Activated CD8-positive, alpha-beta T cell treated with anti-CD3 and anti-CD28 coated beads for 36 hours (primary cell): ENCODE measurements at places on chromosomes 2 and 18. TPM values are rescaled to one million over a fixed set of nuclear protein-coding genes. Genes with fewer than 3 reads are reported as not detected.

DNA sequence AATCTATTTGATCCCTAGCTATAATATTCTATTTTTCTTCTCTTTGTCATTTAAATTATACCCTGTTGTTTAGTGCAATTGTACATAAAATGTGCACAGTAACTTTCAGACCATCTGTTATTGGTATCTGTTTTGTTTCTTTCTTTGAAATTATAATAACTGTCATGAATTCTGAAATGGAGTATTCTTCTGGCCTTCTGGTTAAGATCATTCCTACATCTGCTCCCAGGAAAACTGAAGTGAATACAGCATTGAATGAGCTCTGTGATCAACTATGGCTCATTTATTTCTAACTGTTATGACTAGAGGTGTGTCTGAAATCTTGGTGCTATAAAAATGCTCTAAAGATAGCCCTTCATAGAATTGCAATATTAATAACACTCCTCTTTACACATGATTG lies 788.4 kb upstream of the TMEFF2 start:
- no peaks in the 10 kb centered on the region for H3K36me3 ChIP-seq
- no peak overlapping the region for H3K27ac ChIP-seq
- no peak overlapping the region for H3K4me3 ChIP-seq
- DNase-seq: no peak

DNA sequence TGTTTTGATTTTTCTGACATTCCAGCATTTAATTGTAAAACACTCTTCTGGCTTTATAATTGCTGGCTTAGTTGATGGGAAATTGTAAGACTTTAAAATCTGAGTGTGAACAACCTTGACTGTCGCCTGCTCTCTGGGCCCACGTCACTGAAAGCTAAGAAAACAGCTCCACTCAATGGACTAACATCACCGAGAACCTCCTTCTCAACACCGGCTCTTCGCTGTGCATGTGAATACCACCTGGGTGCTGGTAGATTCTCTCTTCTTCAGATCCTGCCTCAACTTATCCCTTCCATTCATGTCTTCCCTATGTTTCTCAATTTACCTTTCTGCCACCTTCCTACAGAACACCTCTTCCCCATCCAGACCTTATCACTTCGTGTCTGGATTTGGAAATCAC lies 523.1 kb upstream of the ID2 start:
- H3K27ac ChIP-seq: no peak overlapping the region
- no peak for DNase-seq
- no peak overlapping the region for H3K4me3 ChIP-seq
- no peaks in the 10 kb centered on the region for H3K27me3 ChIP-seq

DNA sequence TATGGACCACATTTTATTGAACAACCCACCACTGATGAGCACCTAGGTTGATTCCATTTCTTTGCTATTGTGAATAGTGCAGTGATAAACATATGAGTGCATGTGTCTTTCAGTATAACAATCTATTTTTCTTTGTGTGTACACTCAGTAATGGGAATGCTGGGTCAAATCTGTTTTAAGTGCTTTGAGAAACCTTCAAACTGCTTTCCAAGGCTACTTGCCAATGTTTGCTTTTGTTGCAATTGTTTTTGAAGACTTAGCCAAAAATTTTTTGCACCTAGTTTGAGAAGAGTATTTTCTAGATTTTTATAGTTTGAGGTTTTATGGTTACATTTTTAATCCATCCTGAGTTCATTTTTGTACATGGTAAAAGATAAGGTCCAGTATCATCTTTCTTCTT lies 587.4 kb upstream of the SETBP1 start:
- H3K36me3 ChIP-seq: no peaks in the 10 kb centered on the region
- H3K27me3 ChIP-seq: no peaks in the 10 kb centered on the region
- no peak overlapping the region for H3K27ac ChIP-seq
- H3K4me1 ChIP-seq: peaks cover 5% of the 10 kb centered on the region
- no peak for DNase-seq
- no peak overlapping the region for H3K4me3 ChIP-seq

- no peaks in the 10 kb centered on the region for H3K27me3 ChIP-seq
- H3K4me3 ChIP-seq: no peak overlapping the region
- H3K36me3 ChIP-seq: peaks cover 6% of the 10 kb centered on the region
- peaks cover 25% of the 10 kb centered on the region for H3K4me1 ChIP-seq
These were observed 16.9 kb downstream of the TGIF1 start for GRCh38 chr18:3466872-3467271.

DNA sequence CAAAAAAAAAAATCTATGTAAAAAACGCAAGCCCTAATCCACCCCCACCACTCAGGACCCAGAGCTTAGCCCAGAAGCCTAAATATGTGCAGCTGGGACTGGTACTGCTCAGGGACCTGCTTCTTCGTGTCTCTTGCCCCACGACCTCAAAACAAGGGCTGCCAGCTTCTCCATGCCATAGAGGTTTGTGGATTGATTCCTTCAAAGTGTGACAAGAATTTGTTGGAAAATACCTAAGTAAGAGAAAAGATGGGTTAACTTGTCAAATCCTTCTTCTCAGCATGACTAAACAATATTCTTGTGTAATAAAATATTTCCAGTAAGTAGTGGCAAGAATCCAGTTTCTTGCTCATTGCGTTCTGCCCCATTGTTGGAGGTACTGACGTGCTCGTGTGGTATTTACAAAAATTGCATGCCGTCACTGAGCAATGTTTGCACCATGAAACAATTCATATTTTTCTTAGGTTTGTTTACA lies 825 bp upstream of the SCYGR1 start:
- DNase-seq: no peak
- peaks cover 6% of the 10 kb centered on the region for H3K4me1 ChIP-seq
- no peaks in the 10 kb centered on the region for H3K36me3 ChIP-seq
- H3K4me3 ChIP-seq: no peak overlapping the region
- H3K27me3 ChIP-seq: no peaks in the 10 kb centered on the region
- H3K27ac ChIP-seq: no peak overlapping the region

DNA sequence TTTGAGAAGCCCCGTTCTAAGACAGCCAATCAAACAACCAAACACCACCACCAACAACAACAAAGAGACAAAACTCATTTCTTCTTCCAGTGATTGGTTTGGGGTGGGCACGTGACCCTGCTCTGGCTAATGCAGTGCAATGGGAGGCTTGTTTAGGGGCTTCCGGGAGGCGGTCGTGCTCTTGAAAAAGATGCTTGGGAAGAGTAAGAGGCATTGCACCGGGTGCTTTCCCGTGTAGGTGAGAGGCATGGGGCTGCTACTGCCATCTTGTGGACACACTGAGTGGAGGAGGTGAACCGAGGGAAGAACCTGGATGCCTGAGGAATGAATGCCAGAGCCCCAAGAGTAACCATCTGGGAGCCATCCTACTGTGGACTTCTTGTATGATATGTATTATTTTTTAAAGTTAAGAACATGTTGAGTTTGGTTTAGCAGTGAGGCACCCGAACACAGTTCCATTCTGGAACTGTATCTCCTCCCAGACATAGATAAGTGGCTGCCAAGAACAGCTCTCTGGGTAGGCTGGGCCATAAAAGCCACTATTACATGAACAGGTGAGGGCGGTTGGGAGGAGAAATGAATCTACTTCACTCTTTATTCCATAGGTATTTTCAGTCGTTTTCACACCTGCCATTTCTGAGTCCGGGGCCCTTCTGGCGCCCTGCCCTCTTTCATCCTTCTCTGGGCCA lies 19.1 kb upstream of the ARHGAP25 start:
- H3K36me3 ChIP-seq: no peaks in the 10 kb centered on the region
- peaks cover 2% of the 10 kb centered on the region for H3K27me3 ChIP-seq
- no peak overlapping the region for H3K4me3 ChIP-seq
- peak; percentile 66 for DNase-seq
- peak overlapping the region; percentile 76 for H3K27ac ChIP-seq

- no peaks in the 10 kb centered on the region for H3K27me3 ChIP-seq
- H3K4me1 ChIP-seq: no peaks in the 10 kb centered on the region
- H3K36me3 ChIP-seq: no peaks in the 10 kb centered on the region
- no peak for DNase-seq
- H3K27ac ChIP-seq: no peak overlapping the region
- H3K4me3 ChIP-seq: no peak overlapping the region
These were observed 141.8 kb upstream of the MYT1L start for GRCh38 chr2:2472881-2473280.

GRCh38 chr2:134420920-134421319 lies 167.0 kb downstream of the MGAT5 start:
- H3K27me3 ChIP-seq: no peaks in the 10 kb centered on the region
- peaks cover 11% of the 10 kb centered on the region for H3K36me3 ChIP-seq
- no peak for DNase-seq
- H3K4me3 ChIP-seq: no peak overlapping the region
- H3K27ac ChIP-seq: no peak overlapping the region

DNA sequence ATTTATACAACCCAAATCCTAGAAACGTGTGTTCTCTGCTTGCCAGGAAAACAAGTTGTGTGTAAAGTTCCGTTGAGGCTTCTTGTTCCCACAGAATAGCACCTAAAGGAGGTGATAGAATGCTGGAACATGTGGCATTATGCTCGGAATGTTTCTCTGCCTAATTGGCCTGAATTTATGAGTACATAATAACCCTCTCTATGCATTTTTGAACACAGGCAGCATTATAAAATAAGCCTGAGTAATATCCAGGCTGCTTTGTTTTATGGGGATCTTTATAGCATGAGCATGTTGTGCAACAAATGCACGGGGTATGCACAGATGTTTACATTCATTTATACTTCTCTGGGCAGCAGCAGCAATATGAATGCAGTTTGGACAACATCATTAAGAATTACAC lies 385.7 kb downstream of the MBD2 start:
- H3K4me3 ChIP-seq: no peak overlapping the region
- H3K36me3 ChIP-seq: no peaks in the 10 kb centered on the region
- H3K27me3 ChIP-seq: no peaks in the 10 kb centered on the region
- DNase-seq: no peak
- no peak overlapping the region for H3K27ac ChIP-seq

GRCh38 chr2:225052703-225053102 lies 10.4 kb upstream of the DOCK10 start:
- H3K36me3 ChIP-seq: no peaks in the 10 kb centered on the region
- peaks cover 59% of the 10 kb centered on the region for H3K4me1 ChIP-seq
- peak overlapping the region; percentile 85 for H3K27ac ChIP-seq

GRCh38 chr2:32423536-32423935 lies 66.7 kb downstream of the BIRC6 start:
- peaks cover 59% of the 10 kb centered on the region for H3K4me1 ChIP-seq
- peaks cover 39% of the 10 kb centered on the region for H3K36me3 ChIP-seq

DNA sequence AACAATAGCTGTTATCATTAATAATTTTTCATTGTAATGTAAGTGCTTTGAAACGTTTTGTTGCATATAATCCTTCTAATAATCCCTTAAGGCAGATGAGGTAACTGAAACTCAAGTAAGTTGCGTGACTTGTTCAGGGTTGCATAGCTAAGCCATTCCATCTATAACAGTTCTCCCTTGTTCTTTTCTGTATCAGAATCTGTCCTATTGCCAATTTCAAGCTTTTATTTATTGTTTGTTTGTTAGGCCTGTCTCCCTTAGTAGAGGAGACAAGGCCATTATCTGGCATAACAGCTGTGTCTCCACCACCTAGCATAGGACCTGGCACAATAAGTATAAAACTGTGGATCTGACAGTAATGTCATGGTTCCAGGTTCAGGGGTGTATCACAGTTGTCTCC lies 19.4 kb downstream of the BABAM2 start:
- H3K27ac ChIP-seq: no peak overlapping the region
- H3K36me3 ChIP-seq: peaks cover 55% of the 10 kb centered on the region
- peaks cover 49% of the 10 kb centered on the region for H3K4me1 ChIP-seq
- no peak for DNase-seq

GRCh38 chr2:207763303-207763917 lies 6.3 kb downstream of the FZD5 start:
- H3K4me3 ChIP-seq: no peak overlapping the region
- peaks cover 13% of the 10 kb centered on the region for H3K4me1 ChIP-seq
- no peak for DNase-seq
- H3K27me3 ChIP-seq: peaks cover 41% of the 10 kb centered on the region

- no peaks in the 10 kb centered on the region for H3K36me3 ChIP-seq
- no peak overlapping the region for H3K4me3 ChIP-seq
- H3K4me1 ChIP-seq: peaks cover 2% of the 10 kb centered on the region
These were observed 24.4 kb downstream of the ZNF407 start for GRCh38 chr18:74622072-74622471.

GRCh38 chr2:138730497-138731030 lies 49.6 kb downstream of the NXPH2 start:
- peaks cover 8% of the 10 kb centered on the region for H3K27me3 ChIP-seq
- H3K36me3 ChIP-seq: no peaks in the 10 kb centered on the region
- H3K4me1 ChIP-seq: no peaks in the 10 kb centered on the region
- H3K4me3 ChIP-seq: no peak overlapping the region
- H3K27ac ChIP-seq: no peak overlapping the region

DNA sequence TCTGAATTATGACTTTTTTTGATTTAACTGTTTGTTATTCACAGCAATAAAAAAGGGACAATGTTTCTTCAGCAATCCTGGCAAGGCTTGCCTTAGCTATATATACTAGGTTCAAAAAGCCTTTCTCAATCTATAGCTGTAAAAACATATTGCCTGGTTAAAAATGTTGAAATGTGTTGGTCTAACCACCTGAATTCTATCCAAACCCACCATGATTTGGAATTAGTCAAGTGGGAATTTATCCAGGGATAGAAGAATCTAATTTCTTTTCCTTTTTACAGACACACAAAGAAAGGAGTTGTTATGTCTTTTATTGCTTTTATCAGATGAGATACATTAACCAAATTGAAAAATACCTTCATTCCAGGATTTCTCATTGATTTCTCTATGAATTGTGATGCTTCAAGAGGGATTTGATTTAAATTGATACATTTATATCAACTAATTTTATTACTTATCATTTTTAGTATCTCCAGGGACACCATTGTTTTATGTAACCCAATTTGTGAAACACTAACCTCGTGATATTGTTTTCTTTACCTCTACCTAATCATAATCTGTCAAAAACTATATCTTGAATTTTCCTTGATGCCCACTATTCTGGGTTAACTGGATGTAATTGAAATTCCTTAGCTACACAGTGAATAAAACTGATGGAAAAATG lies 88.1 kb downstream of the LRP1B start:
- H3K27ac ChIP-seq: no peak overlapping the region
- no peak for DNase-seq
- H3K27me3 ChIP-seq: no peaks in the 10 kb centered on the region
- no peaks in the 10 kb centered on the region for H3K36me3 ChIP-seq
- H3K4me3 ChIP-seq: no peak overlapping the region

FLACC1 gene
- 0.59 TPM for total RNA-seq

TBC1D8 gene
- total RNA-seq: 3.3 TPM

CSRNP3 gene
- not detected for total RNA-seq

ALLC gene
- not detected for total RNA-seq

CFAP221 gene
- total RNA-seq: not detected

TSPYL6 gene
- not detected for total RNA-seq

BOK gene
- total RNA-seq: 0.16 TPM
